Smooth muscle cell of the coronary artery (primary cell): ENCODE measurements at places on chromosomes 13 and 19. TPM values are rescaled to one million over a fixed set of nuclear protein-coding genes. Genes with fewer than 3 reads are reported as not detected.

The MEX3D gene
- 29.7 and 35.6 TPM in 2 replicates for total RNA-seq

The COL4A2 gene
- total RNA-seq, result 336 and 1,402 TPM in 2 replicates

The TMEM161A gene
- 20.6 and 32.3 TPM in 2 replicates for total RNA-seq

The SIGLEC10 gene
- total RNA-seq, result not detected in 2 replicates

The MBD3L2B gene
- not detected in 2 replicates for total RNA-seq

The ATP8A2 gene
- under 0.01 and 0.08 TPM in 2 replicates for total RNA-seq

The ADAMTS10 gene
- 13.3 and 20.1 TPM in 2 replicates for total RNA-seq

The ZNF699 gene
- total RNA-seq, result 2.9 and 12.6 TPM in 2 replicates

The OSCAR gene
- total RNA-seq, result 0.12 and 1.2 TPM in 2 replicates

The FCER2 gene
- not detected in 2 replicates for total RNA-seq

The MEDAG gene
- 19.7 and 171 TPM in 2 replicates for total RNA-seq

The LYPD5 gene
- total RNA-seq, result 0.68 and 1.2 TPM in 2 replicates

The SIGLECL1 gene
- not detected in 2 replicates for total RNA-seq

The LIM2 gene
- not detected in 2 replicates for total RNA-seq

The ZNF780B gene
- total RNA-seq, result 12.3 and 13.2 TPM in 2 replicates

The MEF2B gene
- total RNA-seq, result not detected in 2 replicates

The DCLK1 gene
- 4.9 and 18.3 TPM in 2 replicates for total RNA-seq

The PRR20A gene
- total RNA-seq, result not detected in 2 replicates
